Stimulated activated CD4-positive, alpha-beta T cell treated with anti-CD3 and anti-CD28 coated beads, TNF-alpha, amount 100 ng/mL, for 1 hour (primary cell): ENCODE measurements at places on chromosomes 6 and 20.

DNA sequence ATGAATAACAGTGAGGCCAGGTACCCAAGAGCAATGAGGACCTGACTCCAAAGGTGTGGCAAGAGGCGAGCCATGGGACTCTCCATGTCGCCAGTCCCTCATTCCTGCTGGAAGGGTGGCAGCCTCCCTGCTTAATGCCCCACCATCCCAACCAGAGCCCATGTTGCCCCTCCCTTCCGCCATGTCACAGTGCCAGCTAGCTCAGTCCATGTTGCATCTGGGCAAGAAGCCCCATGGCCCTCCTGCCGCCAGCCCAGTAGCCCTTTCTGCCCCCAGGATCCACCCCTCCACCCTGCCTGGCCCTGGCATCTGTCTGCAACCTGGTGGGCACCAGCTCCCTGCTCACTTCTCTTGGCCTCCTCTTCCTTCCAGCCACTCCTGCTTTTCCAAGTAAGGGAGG lies 6.0 kb upstream of the CPNE5 start:
- DNase-seq, result no peak

- DNase-seq, result no peak
Measured at GRCh38 chr6:155328539-155329459, 14.5 kb upstream of the TFB1M start.

- no peak for DNase-seq
Measured at GRCh38 chr6:149157126-149157525, 160.4 kb upstream of the TAB2 start.

DNA sequence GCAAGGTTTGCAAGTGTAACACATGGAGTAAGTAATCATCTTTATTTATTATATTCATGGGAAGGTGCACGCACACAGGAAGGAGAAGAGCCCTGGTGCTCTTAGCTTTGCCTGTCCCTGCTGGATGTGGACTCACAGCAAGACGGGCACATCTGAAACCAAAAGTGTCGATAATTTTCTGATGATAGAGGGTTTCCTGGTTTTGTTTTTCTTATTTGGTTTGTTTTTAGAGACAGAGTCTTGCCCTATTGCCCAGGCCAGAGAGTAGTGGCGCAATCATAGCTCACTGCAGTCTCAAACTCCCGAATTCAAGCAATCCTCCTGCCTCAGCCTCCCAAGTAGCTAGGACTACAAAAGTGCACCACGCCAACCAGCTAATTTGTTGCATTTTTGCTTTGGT lies 7.8 kb upstream of the KHDC1L start:
- no peak for DNase-seq

DNA sequence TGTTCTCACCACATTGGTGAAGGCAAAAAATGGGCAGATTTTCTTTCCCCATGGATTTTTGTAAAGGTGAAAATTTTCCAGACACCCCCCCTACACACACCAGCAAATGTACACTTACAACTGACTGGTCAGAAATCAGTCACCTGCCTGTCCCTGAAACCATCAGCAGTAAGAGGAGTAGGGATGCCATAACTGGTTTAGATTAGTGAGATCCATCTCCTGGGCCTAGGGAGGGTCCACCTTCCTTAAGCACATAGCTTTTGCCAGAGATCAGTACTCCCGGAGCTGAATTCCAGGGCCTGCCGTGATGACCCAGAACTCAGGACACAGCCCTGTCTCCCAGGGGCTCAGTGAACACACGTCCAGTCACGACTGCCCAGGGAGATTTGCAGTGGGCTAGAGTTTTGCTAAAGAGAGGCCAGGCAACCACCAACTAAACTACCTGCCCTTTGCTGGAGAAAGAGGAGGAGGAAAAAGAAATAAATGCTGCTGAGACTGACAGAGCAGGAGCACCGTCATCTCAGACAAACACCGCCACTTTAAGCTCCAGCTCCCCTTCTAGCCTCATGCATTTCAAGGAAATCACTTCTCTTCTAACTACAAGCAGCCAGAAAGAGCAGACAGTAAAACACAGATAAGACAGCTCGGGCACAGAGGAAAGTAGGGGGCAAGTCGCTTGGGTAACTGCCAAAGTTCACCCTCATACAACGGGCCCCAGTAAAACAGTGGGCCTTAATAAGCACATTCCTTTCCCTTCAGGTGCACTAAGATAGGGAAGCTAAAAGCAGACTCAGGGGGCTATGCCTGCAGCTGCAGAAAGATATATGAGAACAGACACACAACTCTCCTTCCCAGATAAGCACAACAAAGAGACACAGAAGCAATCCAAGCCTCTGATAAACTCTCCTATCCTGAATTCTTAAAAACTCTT lies 82.6 kb upstream of the SPTLC3 start:
- no peak for DNase-seq

DNA sequence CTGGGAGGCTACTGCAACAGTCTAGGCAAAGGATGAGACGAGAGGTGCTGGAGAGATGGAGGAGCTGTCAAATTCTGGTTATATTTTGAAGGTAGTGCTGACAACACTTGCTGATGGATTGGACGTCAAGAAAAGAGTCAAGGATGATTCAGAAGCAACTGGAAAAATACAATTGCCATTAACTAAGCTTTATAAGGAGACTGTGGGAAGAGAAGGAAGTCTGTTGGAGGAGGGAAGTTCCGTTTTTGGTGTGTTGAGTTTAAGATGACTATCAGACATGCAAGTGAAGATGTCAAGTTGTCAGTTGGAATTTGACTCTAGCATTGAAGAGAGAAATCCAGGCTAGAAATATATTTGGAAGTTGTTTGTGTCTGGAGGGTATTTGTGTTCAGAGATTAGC lies 358.1 kb downstream of the RNGTT start:
- DNase-seq, result no peak

DNA sequence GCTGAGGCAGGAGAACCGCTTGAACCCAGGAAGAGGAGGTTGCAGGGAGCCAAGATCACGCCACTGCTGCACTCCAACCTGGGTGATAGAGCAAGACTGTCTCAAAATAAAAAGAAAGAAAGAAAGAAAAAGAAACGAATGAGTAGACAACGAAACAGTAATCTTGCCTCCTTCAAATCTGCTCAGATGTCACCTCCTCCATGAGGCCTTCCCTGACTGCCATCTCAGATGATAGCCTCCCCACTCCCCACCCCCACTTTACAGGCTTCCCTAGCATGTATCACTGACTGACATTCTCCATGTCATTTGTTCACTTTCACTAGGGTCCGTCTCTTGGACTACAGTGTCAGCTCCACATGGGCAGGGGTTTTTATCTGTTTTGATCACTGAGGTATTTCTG lies 36.4 kb downstream of the C20orf203 start:
- no peak for DNase-seq

GRCh38 chr6:73030257-73030656 lies 195.0 kb downstream of the KHDC1L start:
- no peak for DNase-seq

- DNase-seq, result no peak
Measured at GRCh38 chr20:48503166-48503815, 324.5 kb downstream of the PREX1 start.

GRCh38 chr6:3542032-3542640 lies 85.3 kb upstream of the SLC22A23 start:
- no peak for DNase-seq

DNA sequence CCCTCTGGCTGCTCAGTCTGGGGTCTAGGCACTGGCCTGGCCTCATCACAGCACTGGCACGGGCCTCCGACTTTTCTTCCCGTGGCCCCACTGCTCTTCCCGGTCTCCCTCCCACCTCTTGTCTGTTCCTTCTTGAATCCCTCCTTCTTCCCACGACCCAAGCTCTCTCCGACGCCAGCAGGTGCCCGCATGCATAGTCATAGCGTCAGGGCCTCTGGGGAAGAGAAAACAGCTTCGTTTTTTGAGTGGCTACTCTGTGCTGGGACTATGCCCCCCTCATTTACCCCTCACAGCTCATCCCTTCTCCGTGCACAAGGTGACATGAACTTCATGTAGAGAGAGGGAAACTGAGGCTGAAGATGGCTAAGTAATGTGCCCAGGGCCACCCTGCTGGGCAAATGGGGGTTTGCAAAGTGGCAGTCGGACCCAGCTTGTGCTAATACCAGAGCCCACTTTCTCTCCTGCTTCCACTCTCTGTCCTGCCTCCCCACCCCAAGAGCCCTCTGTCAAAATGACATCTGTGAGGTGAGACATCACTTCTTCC lies 59.2 kb downstream of the SYNJ2 start:
- no peak for DNase-seq

DNA sequence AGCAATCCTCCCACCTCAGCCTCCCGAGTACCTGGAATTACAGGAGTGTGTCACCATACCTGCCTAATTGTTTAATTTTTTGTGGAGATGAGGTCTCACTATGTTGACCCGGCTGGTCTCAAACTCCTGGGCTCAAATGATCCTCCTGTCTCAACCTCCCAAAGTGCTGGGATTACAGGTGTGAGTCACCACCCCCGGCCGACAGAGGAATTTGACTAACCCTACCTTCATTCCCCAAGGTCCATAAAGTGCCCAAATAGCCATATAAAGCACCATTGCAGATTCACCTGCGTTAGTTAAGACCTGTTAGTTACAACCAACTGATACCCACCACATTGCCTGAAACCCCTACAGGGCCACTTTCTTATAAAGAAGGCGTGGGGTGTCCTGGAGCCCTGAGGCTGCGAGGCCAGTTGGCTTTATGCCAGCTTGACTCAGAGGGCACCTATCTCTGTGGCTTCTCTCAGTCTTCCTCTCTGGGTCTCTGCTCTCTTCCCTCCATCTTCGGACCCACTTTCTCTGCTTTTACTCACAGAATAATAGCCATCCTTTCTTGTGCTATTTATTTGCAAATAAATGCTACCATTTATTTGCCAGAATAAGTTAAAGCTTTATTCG lies 65.6 kb downstream of the SLC2A10 start:
- DNase-seq, result no peak

DNA sequence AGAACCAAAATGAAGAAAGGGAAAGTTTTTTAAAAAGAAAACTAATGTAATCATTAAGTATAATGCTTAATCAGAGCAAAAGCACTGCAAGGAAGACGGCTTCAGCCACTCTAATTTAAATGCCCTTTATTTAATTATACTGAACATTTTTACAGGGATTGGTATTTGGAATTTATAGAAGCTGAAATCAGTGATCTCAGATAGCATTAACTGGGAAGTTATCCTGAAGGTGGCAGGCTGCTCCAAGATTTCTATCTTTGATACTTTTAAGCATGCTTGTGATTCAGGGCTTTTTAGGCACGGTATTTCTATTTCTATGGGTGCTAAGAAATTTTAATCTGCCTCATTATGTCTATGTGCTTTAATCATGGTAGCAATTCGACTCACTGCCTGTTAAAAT lies 1.3 kb upstream of the NDUFAF4 start:
- DNase-seq, result no peak

GRCh38 chr6:11812951-11813350 lies 34.3 kb upstream of the ADTRP start:
- DNase-seq, result no peak

GRCh38 chr6:164154588-164154987 lies 740.1 kb downstream of the QKI start:
- DNase-seq, result no peak

DNA sequence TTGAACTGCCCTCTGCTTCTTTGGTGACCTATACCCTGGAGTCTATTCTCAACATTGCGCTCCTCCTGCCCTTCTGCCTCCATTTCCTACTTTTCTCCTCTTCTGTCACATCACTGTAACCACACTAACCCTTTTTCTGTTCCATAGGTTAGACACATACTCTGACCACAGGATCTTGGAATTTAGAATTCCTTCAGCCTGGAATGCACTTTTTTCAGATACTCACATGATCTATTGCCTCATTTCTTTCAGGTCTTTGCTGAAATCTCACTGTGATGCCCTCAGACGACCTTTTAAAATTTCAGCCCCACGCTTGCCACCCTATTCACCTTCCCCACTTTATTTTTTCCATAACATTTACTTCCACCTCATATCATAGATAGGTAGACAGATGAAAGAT lies 5.1 kb downstream of the VNN1 start:
- no peak for DNase-seq

DNA sequence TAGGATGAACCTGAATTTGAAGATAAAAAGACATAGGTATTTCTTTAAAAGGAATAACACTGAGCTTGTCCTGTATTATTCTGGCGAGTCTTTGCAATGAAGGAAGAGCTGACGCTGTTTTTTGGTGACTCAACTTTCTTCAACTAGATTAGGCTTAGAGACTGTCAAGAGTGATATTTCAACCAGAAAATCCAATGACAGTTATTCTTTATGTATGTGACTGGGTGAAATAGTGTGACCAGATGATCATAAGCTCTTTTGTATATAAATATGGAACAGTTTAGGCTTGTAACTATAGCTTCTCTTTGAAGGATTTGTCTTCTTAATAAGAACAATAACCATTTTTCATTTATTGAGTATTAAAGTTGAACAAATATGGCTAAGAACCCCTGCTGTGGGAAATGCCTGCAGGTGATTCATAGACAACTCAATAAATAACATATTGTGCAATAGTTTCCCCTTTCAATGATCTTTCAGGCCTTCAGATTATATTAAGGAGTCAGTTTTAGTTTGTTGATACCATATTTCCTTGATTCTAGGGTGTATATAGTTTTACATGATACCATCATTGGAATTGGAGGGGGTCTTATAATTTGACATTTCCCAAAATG lies 265.6 kb upstream of the JAG1 start:
- no peak for DNase-seq
